SJSA1 (cell line): ENCODE measurements at places on chromosomes 3 and 15.

- DNase-seq = no peak
These were observed 91.1 kb downstream of the TBL1XR1 start for GRCh38 chr3:177106184-177106583.

DNA sequence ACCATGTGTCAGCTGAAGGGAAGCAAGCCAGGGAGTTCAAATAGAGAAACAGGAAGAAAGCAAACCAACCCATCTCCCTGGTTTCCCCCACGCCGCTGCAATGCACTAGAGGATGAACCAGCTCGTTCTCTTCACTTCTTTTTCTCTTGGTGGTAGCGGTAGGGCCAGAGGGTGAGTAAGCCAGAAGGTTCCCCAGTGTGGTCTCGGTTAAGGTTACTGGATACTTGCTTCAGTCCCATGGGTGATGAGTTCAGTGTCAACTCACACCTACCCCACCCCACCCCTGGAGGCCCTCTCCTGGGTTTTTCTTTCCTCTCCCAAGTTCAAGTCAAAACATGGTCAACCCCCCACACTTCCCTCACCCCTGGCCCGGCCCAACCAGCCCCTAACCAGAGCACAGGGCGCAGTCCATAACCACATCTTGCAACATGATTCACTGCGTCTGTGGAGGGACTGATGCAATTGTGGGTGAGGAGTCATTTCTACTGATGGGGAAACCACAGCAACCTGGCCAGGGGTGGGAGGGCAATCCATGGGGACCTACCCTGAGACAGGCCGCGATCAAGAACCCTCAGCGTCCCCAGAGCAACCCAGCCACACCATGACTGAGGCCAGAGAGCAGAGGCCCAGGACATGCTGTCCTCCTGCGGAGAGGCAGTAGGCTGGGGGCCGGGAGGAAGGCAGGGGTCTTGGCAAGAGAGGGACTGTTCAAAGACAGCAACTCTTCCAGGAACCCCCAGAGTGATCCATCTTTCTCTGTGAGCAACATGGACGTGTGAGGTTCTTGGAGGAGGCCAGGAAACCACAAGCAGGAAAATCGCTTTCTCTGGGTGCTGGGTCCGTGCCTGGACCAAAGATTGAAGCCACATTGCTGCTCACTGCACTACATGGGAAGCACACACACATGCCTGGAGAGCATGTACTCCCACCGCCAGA is 276.6 kb downstream of the UACA start:
- peak; percentile 62 for DNase-seq

GRCh38 chr3:183293966-183294365 is 40.9 kb downstream of the B3GNT5 start:
- DNase-seq = no peak

DNA sequence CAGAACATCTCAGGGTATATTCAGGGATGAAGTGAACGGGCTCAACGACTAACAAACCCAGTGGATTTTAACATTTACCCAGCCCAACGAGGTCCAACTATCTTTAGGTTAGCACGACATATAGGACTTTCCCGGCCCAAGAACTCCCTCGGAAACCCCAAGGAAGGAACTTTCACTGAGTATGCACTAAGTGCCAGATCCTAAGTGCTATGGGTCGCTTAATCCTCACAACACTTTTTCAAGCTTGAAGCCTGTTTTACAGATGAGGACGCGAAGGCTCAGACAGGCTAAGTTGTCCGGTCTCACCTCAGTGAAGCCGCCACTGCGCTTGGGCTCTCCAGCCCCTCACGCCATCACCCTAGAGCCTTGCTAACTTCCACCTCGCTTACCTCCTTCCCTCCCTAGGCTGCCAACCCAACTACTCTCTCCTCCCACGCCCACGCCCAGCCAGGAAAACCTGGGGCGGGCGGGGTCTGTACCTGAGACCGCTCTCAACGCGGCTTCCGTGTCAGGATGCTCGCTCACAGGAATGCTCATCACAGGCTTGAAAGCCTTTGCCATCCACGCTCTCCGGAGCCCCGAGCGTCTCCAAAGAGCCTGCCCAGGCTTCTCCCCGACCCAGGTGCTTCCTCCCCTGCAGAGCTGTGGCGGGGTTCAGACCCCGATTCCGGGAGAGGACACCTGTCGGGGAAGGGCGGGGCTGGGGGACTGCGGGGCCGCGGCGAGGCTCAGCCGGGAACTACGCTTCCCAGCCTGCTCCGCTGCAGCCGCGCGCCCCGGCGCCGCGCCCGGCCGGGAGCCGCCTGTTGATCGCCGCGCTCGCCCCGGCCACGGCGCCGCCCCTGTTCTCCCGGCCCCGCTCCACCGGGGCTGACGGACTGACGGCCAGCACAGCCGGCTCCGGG is at the start of gene TMOD2:
Gene TMOD2, plus strand, starts transcription at position 806 of the 905 bp plus-strand sequence. CDS start 14,845 bp downstream, outside the sequence.
- peak; percentile 18 for DNase-seq

GRCh38 chr3:143010024-143010423 is 8.7 kb downstream of the U2SURP start:
- DNase-seq = no peak

DNA sequence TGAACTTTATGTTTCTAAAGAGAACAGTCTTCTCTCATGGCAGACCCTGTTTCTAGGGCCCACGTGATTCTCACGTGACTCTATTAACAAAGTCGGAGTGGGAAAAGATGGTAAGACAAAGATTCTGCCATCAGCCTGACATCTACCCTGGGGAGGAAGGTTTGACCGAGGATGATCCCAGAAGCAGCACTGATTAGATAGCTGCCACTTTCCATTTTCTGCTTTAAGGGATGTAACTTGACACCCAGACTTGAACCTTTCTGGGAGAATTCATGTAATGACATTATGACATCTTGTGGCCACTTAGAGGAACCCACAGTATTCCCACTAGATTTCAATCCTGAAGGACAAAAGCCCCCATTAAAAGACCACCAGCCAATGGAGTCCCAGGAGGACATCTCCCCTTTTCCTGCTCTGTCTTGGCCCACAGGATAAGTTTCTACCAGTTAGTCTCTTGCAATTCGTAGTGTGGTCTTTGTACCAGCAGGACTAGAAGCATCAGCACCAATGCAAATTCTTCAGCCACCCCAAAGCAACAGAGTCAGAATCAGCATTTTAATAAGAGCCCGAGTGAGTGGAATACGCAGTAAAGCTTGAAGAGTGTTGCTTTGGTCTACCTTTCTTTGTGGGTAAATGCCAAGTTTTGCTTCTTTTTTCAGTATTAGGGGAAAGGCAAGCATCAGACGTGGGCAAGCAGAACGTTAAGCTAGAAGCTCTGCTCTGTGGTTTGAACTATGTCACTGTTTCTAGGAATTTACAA is 480.5 kb upstream of the PROK2 start:
- no peak for DNase-seq
